ENCODE measurements at places on chromosomes 12 and 14. TPM values are rescaled to one million over a fixed set of nuclear protein-coding genes. Genes with fewer than 3 reads are reported as not detected.

The PHLDA1 gene
- 18.1 TPM for polyA plus RNA-seq

The NEUROD4 gene
- polyA plus RNA-seq, result 0.01 TPM

GRCh38 chr14:68634874-68635595 is 157.8 kb downstream of the ZFP36L1 start:
- no peak for DNase-seq

- no peak for DNase-seq
Measured at GRCh38 chr14:92613008-92613658, 99.6 kb downstream of the RIN3 start.

DNA sequence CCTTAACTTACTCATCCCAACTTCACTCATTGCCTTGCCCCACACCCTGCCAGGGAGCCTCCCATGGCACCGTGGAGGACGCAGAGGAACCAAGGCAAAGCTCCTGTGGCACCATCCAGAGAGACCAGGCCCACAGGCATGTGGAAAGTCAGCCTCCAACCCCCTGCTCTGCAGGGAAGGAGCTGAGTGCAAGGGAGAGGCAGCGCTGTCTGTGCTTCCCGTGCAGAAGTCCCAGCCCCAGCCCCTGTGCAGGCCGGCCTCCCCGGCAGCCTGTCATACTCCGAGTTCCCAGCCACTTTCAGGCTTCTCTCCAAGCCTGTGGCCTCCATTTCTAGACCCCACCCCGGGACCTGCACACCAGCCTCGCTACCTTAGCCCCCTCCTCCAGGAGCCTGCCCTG is 106.4 kb downstream of the SINHCAF start:
- no peak for DNase-seq

GRCh38 chr12:41286426-41286825 is 98.3 kb downstream of the PDZRN4 start:
- no peak for DNase-seq

DNA sequence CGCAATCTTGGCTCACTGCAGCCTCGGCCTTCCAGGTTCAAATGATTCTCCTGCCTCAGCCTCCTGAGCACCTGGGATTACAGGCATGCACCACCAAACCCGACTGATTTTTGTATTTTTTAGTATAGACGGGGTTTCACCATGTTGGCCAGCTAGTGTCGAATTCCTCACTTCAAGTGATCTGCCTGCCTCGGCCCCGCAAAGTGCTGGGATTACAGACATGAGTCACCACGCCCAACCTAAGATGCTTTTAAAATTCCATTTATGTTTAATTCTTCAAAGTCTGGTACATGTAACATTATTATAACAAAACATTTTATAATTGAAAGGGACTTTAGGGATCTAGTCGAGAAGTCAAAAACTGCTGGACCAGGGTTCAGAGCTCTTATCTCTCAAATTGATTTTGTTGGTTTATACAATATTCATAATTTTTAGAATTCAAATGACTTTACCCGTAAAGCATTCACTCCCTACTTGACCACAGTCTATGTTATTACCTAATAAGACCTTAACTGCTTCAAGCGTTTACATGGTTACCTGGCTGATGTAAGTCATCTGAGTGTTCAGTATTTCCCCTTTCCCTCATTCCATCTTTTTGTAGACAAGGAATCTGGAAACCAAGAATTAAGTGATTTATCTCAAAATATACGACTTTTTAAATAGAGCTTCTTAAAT is 28.2 kb downstream of the RAP1B start:
- no peak for DNase-seq

Measured in large intestine (tissue), 12 donors.